ENCODE measurements at places on chromosomes 3 and 15. TPM values are rescaled to one million over a fixed set of nuclear protein-coding genes. Genes with fewer than 3 reads are reported as not detected.

DNA sequence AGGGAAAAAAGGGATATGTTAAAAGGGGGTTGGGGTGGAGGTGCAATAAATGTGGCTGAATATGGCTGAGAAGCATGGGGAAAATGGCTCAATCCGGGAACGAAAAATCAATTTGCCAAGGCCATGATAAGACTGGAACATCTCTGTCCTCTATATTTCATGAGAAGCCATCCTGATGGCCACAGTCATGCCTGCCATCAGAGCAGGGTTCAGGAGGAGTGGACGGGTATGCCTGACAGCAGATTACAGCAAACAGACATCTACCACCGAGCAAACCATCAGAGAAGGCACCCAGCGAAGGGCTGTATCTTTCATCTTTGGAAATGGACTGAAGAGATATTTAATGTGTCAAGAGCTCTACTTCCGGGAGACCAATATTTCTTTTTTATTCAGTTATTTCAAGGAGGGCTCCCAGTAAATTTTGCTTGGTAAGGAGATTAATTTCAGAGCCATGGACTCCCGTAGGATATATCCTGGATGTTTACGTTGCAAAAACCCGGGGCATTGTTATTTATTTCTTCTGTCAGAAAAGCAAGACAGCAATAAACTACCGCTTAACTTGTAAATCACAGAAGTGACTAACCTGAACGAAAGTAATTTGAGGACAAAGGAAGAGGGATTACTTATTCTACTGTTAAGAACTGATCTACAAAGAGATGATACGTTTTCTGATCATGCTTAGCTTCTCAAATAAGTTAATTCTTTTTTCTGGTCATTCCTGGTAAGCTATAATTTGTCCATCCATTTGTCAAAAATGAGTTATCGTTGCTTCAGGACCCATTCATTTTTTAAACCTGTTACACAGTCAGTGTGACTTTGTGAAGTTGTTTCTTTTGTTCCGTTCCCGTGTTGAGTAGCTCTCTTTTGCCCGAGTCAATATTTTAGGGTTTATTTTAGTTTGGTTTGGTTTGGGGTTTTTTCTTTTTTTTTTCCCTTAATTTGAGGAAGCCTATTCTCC lies 80.6 kb upstream of the CHD2 start:
- no peak for DNase-seq

GRCh38 chr3:33006571-33007286 lies 55.3 kb downstream of the CCR4 start:
- no peak for DNase-seq

GRCh38 chr3:111301238-111301798 lies 229.7 kb downstream of the NECTIN3 start:
- no peak for DNase-seq

- DNase-seq = no peak
These were observed 675 bp downstream of the RBM15B start for GRCh38 chr3:51391566-51392354.

DNA sequence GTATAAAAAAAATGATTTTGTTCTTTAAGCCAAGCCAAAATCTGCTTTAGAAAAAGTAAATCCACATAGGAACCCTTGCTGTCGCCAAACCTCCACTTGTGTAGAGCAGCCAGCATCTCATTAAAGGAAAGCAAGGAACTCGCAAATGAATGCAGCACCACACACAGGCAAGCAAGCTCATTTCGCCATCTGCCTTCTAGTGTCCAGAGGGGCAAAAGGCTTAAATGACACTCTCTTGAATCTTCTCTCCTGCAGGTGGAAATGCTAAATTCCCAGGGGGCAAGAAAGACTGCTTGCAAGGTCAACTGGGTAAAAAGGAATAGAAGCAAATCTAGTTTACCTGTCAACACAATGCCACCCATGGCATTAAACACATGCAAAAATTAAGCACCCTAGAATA lies 2.4 kb downstream of the MB21D2 start:
- no peak for DNase-seq

GRCh38 chr15:70156671-70157271 lies 59.1 kb upstream of the TLE3 start:
- no peak for DNase-seq

DNA sequence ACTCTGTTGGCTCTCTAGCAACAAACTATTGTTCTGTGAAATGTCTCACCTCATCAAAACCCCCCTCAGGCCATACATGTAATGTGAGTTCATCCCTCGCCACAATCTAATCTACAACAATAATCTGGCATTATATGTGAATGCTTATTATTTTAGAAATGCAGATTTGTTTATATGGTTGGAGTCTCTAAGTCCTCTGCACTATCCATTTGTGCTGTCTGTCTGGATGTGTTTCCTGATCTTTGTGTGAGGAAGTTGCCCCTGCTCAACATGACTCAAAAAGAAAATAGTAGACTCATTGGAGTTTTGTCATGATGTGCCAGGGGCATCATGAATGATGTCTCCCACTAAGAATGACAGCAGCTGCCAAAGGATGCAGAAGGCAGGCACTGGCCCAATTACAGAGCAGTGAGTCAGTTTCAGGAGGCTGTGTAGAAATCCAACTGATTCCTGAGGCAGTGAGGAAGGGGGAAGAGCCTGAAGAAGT lies 161.6 kb upstream of the PDZRN3 start:
- DNase-seq = no peak

Gene CELSR3
- total RNA-seq = 2.2 TPM

Gene RYR3
- not detected for total RNA-seq

Gene FEZF2
- total RNA-seq = not detected

All from glomerular endothelial cell (primary cell).